Activated T-cell treated with anti-CD3 and anti-CD28 coated beads, Interleukin-2, amount 50 U/mL, for 72 hours (primary cell): ENCODE measurements at places on chromosomes 6 and 20. TPM values are rescaled to one million over a fixed set of nuclear protein-coding genes. Genes with fewer than 3 reads are reported as not detected.

Gene OPN5
- not detected for total RNA-seq

Gene TRDN
- total RNA-seq: not detected

Gene TENT5A
- total RNA-seq: 1.7 TPM

Gene DSE
- total RNA-seq: 15.1 TPM

DNA sequence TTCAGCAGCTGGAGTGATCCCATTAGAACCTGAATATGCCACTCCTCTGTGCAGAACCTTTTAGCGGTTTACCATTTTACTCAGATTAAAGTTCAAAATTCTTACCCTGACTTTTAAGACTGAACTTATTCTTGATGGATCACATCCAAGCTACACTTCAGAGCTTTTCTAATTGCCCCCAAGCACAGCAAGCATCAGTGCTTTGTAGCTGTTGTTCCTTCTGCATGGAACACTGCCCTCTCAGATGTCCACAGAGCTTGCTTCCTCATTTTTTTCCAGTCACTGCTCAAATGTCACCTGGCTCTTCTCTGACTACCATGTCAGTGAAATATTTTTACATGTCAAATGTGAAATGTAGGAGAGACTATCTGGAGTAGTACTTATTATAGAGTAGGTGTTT, 1.6 kb upstream of the SLC35B3 start:
- H3K4me1 ChIP-seq: peaks cover 30% of the 10 kb centered on the region
- H3K27ac ChIP-seq: no peak overlapping the region
- no peak for DNase-seq

DNA sequence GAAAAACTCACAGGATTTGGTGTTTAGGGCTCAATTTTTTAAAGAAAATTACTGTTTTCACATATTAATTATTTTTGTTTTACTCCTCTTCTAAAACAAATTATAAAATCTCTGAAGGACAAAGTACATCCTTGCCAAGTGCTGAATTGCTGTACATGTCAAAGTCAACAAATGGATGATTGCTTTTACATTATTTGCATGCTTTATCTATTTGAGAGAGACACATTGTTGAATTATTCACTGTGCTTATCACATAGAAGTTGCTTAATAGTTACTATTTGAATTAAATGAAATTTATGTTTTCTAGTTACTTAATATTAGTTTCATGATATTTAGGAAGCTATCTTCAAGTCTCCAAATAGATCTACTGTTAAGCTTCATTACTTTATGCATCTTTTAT, 318.6 kb upstream of the PTCHD4 start:
- no peak for DNase-seq
- H3K27me3 ChIP-seq: no peaks in the 10 kb centered on the region
- H3K4me1 ChIP-seq: no peaks in the 10 kb centered on the region
- no peak overlapping the region for H3K4me3 ChIP-seq

Gene ALDH5A1
- total RNA-seq: 14.7 TPM

Gene PERP
- total RNA-seq: 8.5 TPM

DNA sequence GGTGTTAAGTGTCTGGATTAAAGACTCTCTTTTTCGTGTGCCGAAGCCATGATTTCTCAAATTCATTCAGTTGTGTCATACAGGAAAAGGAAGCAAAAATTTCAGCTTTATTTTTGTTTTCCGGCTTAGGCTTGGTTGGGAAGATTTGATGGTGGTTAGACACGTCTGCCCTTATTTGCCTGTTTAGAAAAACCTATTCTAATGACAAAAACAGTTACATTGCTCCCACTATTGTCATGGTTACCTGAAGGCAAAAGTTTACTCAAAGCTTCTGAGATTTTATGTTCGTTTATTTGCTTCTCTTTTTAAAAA, 982 bp downstream of the DNAJC5 start:
- peaks cover 4% of the 10 kb centered on the region for H3K36me3 ChIP-seq
- H3K4me3 ChIP-seq: peak overlapping the region; percentile 91
- DNase-seq: no peak
- H3K27ac ChIP-seq: peak overlapping the region; percentile 99
- no peaks in the 10 kb centered on the region for H3K27me3 ChIP-seq

Gene CALHM4
- not detected for total RNA-seq

DNA sequence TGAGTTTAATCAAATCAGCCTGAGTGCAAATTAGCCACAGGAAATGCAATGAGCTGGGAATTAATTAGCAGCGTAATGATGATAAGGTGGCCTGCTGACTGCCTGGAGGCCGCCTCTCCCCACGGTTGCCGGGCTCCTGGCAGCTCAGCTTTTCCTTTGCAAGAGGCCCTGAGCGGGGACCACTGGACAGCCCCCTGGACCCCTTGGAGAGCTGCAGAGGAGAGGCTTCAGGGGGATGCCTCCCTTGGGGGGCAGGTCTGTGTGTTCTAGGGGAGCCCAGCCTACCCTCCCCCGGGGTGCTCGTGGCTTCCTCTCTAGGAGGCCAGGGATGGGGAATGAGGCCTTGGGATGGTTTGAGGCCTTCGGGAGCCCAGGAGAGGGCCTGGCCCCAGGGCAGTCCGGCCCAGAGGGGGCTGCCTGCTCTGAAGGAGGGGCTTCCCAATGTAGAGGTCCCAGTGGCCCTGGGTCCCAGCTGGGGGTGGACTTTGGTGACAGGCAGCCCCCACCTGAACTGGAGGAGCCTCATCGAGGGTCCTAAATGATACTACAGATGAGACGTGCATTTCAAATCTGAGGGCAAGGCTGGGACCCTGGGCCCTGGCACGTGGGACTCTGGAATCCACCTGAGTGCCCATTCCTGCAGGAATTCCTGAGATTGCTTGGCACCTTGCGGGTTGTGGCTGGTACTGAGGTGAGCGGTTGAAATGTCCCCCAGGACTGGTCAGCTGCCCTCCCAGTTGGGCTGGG, 66.4 kb upstream of the BHLHE23 start:
- H3K4me1 ChIP-seq: no peaks in the 10 kb centered on the region
- peaks cover 34% of the 10 kb centered on the region for H3K27me3 ChIP-seq
- H3K4me3 ChIP-seq: no peak overlapping the region

GRCh38 chr6:38803129-38803528, 88.0 kb downstream of the DNAH8 start:
- H3K36me3 ChIP-seq: no peaks in the 10 kb centered on the region
- no peak overlapping the region for H3K4me3 ChIP-seq
- H3K27ac ChIP-seq: no peak overlapping the region
- peaks cover 73% of the 10 kb centered on the region for H3K27me3 ChIP-seq

GRCh38 chr20:12592756-12593155, 416.0 kb upstream of the SPTLC3 start:
- no peak overlapping the region for H3K27ac ChIP-seq
- H3K4me3 ChIP-seq: no peak overlapping the region
- H3K27me3 ChIP-seq: no peaks in the 10 kb centered on the region
- H3K36me3 ChIP-seq: no peaks in the 10 kb centered on the region
- DNase-seq: no peak

Gene HCRTR2
- not detected for total RNA-seq

Gene TAAR5
- not detected for total RNA-seq

DNA sequence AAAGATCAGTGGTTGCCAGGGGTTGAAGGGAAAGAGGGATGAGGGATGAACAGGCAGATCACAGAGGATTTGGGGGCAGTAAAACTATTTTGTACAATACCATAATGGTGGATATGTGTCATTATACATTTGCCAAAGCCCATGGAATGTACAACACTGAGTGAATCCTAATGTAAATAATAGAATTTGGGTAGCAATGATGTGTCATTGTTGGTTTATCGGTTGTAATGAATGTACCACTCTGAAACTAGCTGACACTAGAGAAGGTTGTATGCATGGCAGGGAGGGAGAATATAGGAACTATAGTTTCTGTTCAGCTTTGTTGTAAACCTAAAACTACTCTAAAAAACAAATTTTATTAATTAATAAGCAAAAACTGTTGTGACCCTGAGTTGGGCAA, 17.8 kb upstream of the ASF1A start:
- no peak for DNase-seq
- no peaks in the 10 kb centered on the region for H3K27me3 ChIP-seq
- peaks cover 29% of the 10 kb centered on the region for H3K4me1 ChIP-seq
- H3K27ac ChIP-seq: no peak overlapping the region
